ENCODE measurements at places on chromosomes 12 and 14.

- DNase-seq: peak; percentile 65
- H3K27ac ChIP-seq: peak overlapping the region; percentile 99
- peaks cover 55% of the 10 kb centered on the region for H3K4me1 ChIP-seq
- H3K4me3 ChIP-seq: peak overlapping the region; percentile 99
Measured at GRCh38 chr12:53006810-53007309, 604 bp downstream of the EIF4B start.

DNA sequence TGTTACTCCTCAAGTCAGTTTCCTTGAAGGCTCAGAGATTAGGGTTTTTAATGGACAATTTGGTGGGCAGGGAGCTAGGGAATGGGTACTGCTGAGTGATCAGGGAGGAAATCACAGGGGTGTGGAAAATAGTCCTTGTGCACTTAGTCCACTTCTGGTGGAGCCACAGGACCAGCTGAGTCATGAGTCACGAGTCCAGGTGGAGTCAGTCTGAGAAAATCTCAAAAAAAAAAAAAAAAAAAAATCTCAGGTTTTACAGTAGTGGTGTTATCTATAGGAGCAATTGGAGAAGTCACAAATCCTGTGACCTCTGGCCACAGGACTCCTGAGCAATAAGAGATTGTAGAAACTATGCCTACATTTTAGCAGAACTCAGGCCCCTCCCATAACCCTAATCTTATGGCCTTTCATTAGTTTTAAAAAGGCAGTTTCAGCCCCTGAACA, 28.2 kb upstream of the AMN1 start:
- no peak overlapping the region for H3K27ac ChIP-seq
- no peaks in the 10 kb centered on the region for H3K27me3 ChIP-seq
- no peaks in the 10 kb centered on the region for H3K36me3 ChIP-seq
- H3K4me3 ChIP-seq: no peak overlapping the region
- DNase-seq: no peak

DNA sequence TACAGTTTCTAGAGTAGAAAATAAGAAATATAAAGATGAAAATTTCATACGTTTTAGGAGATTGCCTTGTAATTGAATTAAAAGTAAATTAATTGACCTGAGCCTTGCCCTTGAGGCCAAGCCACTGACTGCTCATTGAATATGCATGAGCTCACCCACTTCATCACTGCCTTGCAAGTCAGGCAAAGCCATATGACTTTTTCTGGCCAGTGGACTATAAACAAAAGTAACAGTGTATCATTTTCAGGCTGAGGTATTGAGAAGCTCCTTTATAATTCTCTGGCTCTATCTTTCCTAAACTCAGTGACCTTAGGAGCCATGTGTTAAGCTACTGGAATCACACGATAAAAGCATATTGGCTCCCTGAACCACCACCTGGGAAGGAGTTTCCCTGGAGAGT, 369.3 kb downstream of the NUAK1 start:
- peaks cover 5% of the 10 kb centered on the region for H3K27me3 ChIP-seq
- no peaks in the 10 kb centered on the region for H3K4me1 ChIP-seq
- H3K36me3 ChIP-seq: no peaks in the 10 kb centered on the region
- no peak overlapping the region for H3K27ac ChIP-seq
- DNase-seq: no peak
- H3K4me3 ChIP-seq: no peak overlapping the region

- no peak for DNase-seq
- no peak overlapping the region for H3K27ac ChIP-seq
- H3K4me3 ChIP-seq: no peak overlapping the region
- no peaks in the 10 kb centered on the region for H3K27me3 ChIP-seq
- H3K4me1 ChIP-seq: peaks cover 30% of the 10 kb centered on the region
Measured at GRCh38 chr14:95101736-95102679, 55.3 kb downstream of the DICER1 start.

- H3K36me3 ChIP-seq: no peaks in the 10 kb centered on the region
- H3K27ac ChIP-seq: no peak overlapping the region
- no peak overlapping the region for H3K4me3 ChIP-seq
- DNase-seq: no peak
- H3K27me3 ChIP-seq: peaks cover 7% of the 10 kb centered on the region
- no peaks in the 10 kb centered on the region for H3K4me1 ChIP-seq
Measured at GRCh38 chr12:28776220-28776619, 372.9 kb upstream of the FAR2 start.

- no peak overlapping the region for H3K27ac ChIP-seq
- no peaks in the 10 kb centered on the region for H3K27me3 ChIP-seq
- no peak for DNase-seq
- no peaks in the 10 kb centered on the region for H3K36me3 ChIP-seq
- peaks cover 9% of the 10 kb centered on the region for H3K4me1 ChIP-seq
Measured at GRCh38 chr12:66823857-66824570, 145.1 kb upstream of the GRIP1 start.

- peaks cover 13% of the 10 kb centered on the region for H3K36me3 ChIP-seq
- H3K4me3 ChIP-seq: no peak overlapping the region
- no peak overlapping the region for H3K27ac ChIP-seq
- H3K27me3 ChIP-seq: no peaks in the 10 kb centered on the region
- H3K4me1 ChIP-seq: peaks cover 2% of the 10 kb centered on the region
Measured at GRCh38 chr12:1956716-1957115, 38.3 kb upstream of the CACNA2D4 start.

DNA sequence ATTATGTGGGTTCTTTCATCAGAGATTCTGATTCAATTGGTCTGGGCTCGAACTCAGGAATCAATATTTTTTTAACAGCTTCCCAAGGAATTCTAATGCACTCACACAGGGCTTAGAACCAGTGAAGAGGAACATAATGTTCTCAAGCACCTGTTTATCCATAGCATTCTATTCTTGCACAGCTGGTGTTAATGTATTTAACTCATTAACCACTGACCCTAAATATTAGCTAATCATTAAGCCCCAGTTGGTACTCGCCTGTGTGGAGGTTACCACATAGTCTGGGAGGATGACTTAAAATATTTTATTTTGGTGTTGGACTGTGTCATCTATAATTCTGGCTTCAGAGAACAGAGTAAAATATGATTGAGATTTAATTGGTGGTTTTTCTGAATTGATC, 45.3 kb downstream of the LRP6 start:
- peaks cover 26% of the 10 kb centered on the region for H3K4me1 ChIP-seq
- H3K27me3 ChIP-seq: peaks cover 11% of the 10 kb centered on the region
- H3K36me3 ChIP-seq: peaks cover 16% of the 10 kb centered on the region
- no peak for DNase-seq
- H3K27ac ChIP-seq: no peak overlapping the region

DNA sequence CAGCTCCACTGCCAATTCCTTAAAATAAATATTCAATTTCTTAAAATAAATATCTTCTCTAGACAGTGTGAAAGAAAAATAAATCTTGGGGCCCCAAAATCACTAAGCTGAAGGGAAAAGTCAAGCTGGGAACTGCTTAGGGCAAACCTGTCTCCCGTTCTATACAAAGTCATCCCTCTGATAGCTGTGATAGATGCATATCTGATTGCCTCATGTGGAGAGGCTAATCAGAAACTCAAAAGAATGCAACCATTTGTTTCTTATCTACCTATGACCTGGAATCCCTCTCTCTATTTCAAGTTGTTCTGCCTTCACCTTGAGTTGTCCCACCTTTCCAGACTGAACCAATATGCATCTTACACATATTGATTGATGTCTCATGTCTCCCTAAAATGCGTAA, 889.8 kb downstream of the TRHDE start:
- H3K27me3 ChIP-seq: no peaks in the 10 kb centered on the region
- peaks cover 4% of the 10 kb centered on the region for H3K36me3 ChIP-seq
- no peaks in the 10 kb centered on the region for H3K4me1 ChIP-seq
- H3K27ac ChIP-seq: no peak overlapping the region
- DNase-seq: no peak

DNA sequence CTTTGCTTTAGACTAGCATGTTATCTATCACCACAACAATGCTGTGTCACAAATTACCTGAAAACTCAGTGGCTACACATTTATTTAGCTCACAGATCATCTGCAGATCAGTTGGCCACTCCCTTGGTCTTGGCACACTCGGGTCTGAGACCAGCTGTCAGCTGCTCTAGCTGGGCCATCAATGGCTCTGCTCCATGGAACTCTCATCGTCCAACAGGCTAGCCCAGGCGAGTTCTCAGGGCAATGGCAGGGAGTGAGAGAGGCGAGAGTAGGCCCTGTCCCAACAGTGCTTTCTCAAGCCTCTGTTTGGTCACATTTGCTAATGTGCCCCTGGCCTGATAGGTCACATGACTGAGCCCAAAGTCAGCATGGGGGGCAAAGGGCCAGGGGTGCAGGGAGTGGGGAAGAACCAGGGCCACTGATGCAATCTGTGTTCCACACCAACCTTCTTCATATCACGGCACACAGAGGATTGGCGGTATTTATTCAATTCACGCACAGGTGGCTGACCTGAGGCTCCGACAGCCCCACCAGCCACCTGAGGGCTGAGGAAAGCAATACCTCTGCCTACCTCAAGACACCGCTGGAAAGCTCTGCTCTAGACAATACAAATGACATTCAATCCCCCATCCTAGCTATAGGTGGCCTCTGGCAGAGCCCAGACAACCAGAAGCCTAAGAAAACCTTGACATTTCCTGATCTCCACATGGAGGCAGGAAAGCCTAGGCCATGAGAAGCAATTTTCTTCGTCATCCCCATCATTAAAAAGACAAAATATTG, 82.5 kb downstream of the NT5DC3 start:
- H3K4me1 ChIP-seq: no peaks in the 10 kb centered on the region
- no peak overlapping the region for H3K27ac ChIP-seq
- no peaks in the 10 kb centered on the region for H3K27me3 ChIP-seq

DNA sequence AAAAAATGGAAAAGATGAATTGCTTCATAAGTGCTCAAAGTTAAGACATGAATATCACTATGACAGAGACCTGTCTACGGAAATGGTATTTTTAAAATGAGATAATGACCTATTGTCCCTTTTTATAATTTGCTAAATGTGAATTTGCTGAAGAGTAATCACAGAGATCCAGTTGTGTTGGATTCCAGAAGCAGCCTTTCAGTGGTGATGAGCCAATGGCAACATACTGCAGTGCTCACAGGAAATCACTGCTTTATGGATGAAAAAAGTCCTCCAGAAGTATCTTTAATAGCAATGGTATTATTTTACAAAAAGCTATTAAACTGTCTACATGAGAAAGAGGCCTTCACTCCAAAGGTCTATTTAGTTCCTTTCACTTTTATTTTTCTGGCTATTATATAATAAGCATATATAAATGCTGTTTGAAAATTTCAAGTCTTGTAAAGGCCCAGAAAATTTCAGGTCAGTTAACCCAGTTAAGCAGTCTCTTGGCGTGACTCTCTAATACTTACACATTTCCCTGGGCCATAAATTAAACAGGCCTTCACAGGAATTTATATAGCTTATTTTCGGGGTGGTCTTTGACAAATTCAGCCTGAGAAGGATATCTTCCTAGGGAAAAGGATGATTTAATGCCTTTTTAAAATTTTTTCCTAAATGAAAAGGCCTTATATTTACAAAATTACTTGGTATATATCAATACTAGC, 55.4 kb downstream of the KCNJ8 start:
- H3K4me3 ChIP-seq: no peak overlapping the region
- H3K36me3 ChIP-seq: no peaks in the 10 kb centered on the region
- no peaks in the 10 kb centered on the region for H3K4me1 ChIP-seq
- no peak overlapping the region for H3K27ac ChIP-seq

GRCh38 chr12:22518998-22519397, 25.3 kb downstream of the C2CD5 start:
- H3K36me3 ChIP-seq: peaks cover 24% of the 10 kb centered on the region
- no peak overlapping the region for H3K4me3 ChIP-seq
- H3K4me1 ChIP-seq: no peaks in the 10 kb centered on the region
- DNase-seq: no peak
- no peaks in the 10 kb centered on the region for H3K27me3 ChIP-seq

DNA sequence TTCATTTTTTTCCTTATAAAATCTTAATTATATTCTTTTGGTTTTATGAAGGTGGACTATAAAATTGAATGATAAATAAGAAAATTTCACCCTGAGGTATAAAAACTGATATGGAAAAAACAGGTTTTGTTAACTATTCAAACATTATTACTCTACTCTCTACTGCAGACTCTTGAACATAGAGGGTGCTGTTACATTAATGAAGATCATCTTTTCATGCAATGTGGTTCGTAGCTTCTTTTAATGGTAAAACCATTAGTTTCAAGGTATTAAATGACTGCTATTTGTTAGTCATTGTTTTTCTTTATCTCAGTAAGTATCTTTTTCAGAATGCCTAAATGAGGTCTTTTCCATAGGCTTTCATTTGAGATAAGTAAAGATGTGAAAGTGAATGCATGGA, 510.4 kb downstream of the SLC16A7 start:
- no peak overlapping the region for H3K4me3 ChIP-seq
- H3K27me3 ChIP-seq: no peaks in the 10 kb centered on the region
- no peaks in the 10 kb centered on the region for H3K4me1 ChIP-seq
- no peaks in the 10 kb centered on the region for H3K36me3 ChIP-seq
- H3K27ac ChIP-seq: no peak overlapping the region

GRCh38 chr14:92687681-92688433, 60.6 kb downstream of the LGMN start:
- H3K4me3 ChIP-seq: no peak overlapping the region
- no peaks in the 10 kb centered on the region for H3K27me3 ChIP-seq
- H3K36me3 ChIP-seq: peaks cover 58% of the 10 kb centered on the region
- H3K4me1 ChIP-seq: peaks cover 8% of the 10 kb centered on the region
